Activated T-helper 1 cell treated with anti-CD3 and anti-CD28 coated beads, Interleukin-2, amount 50 U/mL, for 16 hours (primary cell): ENCODE measurements at places on chromosomes 3 and 15.

GRCh38 chr3:13892304-13892703, 12.4 kb upstream of the WNT7A start:
- DNase-seq, result no peak

DNA sequence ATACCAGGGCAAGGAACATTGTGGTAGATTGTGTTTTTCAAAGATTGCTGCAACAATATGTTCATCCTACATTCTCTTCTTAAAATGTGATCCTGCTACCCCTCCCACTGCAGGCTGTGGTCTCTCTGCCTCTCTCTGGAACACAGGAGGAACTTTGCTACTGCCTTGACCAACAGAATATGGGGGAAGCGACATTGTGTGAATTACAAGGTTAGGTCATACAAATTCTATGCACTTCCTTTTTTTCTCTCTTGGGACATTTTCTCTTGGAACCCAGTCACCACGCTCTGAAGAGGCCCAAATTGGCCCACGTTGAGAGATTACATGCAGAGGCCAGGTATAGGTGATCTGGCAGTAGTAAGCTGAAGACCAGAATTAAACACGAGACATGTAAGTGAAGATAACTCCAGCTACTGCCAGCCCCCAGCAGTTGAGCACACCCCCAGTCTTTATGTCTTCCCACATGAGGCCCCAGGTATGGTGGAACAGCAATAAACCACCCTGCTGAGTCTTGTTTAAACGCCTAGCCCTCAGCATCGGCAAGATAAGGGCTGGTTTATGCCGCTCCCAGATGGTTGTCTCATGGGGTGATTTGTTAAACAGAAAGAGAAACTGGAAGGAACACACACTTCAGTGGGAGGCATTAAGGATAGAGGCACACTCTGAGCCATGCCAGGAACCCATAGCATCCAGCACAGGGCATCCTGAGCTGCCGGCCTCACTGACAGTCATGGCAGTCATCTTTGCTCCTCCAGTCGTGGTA, 59.9 kb downstream of the FAM43A start:
- DNase-seq, result no peak

DNA sequence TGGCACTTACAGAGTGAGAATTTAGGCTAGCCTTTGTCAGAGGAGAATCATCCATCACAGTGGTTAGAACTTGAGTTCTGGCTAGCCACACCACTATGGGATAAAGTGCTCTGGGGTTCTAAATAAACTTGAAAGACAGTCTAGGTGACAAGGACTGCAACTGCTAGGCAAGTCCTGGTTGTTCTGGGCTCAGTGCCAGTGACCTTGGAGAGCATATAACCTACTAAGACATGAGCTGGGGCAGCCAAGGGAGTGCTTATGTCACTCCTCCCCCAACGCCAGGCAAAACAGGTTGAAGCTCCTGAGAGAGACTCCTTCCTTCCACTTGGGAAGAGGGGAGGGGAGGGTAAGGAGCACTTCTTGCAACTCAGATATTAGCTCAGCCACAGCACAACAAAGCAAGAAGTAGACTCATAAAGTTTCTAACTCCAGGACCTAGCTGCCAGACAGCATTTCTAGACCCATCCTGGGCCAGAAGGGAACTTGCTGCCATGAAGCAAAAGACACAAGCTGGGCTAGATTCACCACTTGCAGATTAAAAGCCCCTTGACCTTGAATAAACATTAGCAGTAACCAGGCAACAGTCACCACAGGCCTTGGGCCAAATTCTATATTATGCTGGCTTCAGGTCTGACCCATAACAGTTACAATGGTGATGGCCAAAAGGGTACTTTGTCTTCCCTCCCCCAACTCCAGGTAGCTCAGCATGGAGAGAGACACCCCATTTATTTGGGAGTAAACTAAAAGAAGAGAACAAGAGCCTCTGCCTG, 963.7 kb downstream of the PLOD2 start:
- no peak for DNase-seq

DNA sequence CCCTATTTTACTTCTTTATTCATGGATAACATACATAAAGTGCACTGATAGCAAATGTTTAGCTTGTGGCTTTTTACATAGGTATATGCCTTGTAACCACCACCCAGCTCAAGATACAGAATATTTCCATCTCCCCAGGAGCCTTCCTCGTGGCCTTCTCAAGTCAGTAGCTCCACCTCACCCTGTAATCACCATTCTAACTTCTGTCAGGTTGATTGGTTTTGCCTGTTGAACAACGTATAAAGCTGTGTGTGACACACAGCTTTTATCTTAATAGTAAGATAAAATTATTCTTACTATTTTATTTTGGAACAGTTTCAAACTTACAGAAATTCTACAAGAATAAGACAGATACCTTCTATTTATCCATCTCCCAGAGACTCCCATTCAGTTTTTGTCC, 13.3 kb downstream of the ATG7 start:
- DNase-seq, result no peak

GRCh38 chr3:70829092-70829491, 516.7 kb upstream of the MDFIC2 start:
- no peak for DNase-seq

DNA sequence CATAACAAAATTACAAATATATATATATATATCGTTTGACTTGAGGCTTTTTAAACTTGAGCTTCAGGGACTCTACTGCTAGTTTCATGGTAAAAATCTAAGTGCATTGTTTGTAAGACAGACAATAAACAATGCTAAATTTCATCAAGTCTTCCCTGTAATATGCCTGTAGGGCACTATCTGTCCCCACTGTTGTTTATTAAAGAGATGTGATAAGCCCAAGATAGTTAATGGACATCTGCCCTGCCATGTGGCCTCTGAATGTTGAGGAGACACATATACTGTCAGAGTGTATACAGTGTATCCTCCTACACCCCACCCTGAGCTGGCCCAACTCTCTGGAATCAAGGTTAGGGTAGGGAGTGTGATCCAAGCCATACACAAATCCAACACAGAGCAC, 15.1 kb upstream of the EIF1B start:
- DNase-seq, result no peak

GRCh38 chr3:59374818-59375211, 325.0 kb upstream of the CFAP20DC start:
- no peak for DNase-seq

GRCh38 chr15:52427804-52428203, 100.9 kb downstream of the MYO5A start:
- no peak for DNase-seq

- no peak for DNase-seq
Observed at GRCh38 chr3:110332629-110333028, 739.0 kb upstream of the NECTIN3 start.

DNA sequence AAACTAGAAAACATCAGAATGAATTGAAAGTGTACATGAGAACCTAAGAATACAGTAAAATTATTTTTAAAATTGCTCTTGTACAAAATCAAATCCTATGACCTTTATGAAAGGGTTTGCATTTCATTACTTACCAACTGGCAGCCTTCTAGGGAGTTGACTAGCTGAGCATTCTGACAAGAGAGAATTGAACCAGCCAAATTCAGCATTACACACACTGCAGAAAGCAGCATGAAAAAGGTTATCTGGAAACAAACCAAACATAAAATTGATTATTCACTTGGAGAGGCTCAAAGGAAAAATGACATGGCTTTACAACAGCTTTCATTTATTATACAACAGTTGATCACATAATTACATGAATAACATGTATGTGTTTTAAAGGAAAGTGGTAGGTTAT, 17.4 kb downstream of the NSMCE3 start:
- DNase-seq, result no peak

- DNase-seq, result no peak
Observed at GRCh38 chr3:122030381-122031122, 8.5 kb upstream of the ILDR1 start.

GRCh38 chr3:180680097-180680430, 775 bp upstream of the CCDC39 start:
- DNase-seq, result no peak

GRCh38 chr15:88218557-88219221, 37.9 kb downstream of the NTRK3 start:
- no peak for DNase-seq

GRCh38 chr3:183827809-183828537, 2.6 kb upstream of the MAP6D1 start:
- DNase-seq, result no peak

DNA sequence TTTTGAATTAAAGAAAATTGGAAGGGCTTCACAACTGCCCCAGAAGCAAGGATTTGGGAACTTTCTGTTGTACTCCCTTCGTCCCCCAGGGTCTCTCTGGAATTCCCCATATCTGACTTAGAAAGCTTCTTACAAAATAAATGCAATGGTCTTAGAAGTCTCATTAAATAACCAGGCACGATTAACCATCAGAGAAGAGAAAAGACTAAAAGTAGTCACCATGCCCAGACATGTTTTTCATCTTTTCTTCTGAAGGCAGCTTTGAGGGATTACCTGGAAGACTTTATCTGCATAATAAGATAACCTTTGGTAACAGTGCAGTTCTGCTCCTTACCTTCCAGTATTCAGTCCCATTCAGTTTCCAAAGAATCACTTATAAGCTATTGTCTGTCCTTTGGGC, 135.9 kb downstream of the PTPRG start:
- no peak for DNase-seq

- DNase-seq, result no peak
Observed at GRCh38 chr3:168284728-168285127, 189.0 kb upstream of the GOLIM4 start.

- DNase-seq, result no peak
Observed at GRCh38 chr3:32026593-32026992, 45.0 kb downstream of the ZNF860 start.

DNA sequence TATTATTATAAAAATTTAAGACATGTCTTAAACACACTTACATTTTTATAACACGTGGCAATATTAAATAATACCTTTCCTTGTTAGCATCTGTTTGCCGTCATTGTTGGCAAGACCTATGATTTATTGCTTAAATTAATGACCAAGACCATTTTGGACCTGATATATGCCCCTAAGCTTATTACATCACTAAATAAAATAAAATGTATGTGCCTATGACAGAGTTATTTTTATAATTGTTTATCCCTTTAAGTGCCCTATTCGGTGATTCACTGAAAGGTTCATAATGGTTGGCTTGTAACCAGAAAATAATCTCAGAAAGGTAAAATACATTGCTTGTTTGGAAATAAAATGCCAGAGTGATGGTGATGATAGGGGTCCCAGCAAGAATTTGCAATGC, 17.5 kb downstream of the CDIN1 start:
- DNase-seq, result no peak

DNA sequence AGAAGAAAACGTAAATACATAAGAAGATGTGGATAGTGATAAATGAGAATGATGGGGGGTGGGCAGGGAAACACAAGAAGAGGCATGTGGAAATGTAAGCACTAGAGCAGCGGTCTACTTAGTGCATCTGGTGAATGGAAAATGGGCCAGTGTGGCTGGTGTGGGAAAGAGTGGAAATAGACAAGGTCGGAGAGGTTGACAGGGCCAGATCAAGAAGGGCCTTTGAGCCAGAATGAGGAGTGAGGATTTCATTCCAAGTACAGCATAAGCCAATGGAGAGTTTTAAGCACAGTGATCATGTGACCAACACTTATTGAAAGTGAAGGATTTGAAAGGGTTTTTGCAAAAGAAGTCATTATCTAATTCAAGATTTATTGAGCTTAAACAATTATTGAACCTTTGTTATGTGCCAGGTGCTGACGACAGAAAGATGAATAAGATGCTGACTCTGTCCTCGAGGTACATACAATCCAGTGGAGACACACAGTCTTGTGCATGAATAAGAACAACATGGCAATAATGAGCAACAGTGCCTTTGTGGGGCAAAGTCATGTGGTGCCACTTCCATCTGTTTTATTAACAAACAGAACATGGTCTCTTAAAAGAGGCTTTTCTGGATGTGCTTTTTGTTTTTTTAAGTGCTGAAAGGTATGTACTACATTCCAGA, 124.1 kb downstream of the MFSD1 start:
- DNase-seq, result no peak

DNA sequence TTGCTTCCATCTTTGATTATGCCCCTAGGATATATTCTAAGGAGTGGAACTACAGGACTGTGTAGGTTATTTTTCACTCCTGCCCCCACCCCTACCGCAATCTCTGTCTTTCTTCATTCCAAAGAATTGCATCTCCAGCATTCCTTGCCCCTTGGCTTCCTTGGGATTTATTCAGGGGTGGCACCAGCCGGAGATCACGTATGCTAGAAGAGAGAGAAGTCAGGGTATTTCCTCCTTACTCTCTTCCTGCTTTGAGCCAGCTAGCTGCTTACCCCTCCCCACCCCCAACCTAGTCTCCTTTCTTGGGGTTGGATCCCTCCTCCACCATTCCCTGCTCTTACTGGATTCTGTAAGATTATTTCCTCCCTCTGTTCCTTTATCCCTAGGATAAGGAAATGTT, 35.0 kb upstream of the DENND4A start:
- DNase-seq, result no peak

GRCh38 chr3:64417816-64418215, 192.6 kb upstream of the PRICKLE2 start:
- DNase-seq, result no peak

GRCh38 chr3:112857526-112857925, 10.9 kb upstream of the CD200R1L start:
- no peak for DNase-seq

DNA sequence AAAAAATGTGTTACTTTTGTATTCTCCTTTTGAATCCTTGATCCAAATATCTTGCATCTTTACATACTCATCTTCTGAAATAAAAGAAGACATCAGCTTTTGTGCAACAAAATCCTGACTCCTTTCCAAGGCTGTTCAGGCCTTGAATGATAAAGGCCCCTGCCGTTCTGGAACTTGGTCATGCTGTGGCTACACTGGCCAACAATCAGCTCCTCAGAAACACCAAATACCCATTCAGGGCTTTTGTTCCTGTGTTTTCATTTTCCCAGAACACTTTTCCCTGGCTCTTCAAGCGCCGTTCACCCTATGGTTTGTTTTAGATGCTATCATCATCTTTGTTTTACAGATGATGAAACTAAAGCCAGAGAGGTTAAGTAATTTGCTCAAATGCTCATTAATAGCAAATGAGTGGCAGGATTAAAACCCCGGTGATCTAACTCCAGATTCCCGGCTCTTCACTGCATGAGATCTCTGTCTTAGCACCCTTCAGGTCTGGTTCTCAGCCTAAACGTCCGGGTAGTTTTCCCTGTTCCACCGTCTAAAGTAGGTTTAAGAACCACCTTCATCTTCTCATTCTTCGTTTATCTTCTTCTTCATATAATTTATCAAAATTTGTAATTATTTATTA, 58.3 kb downstream of the EPHA3 start:
- no peak for DNase-seq

DNA sequence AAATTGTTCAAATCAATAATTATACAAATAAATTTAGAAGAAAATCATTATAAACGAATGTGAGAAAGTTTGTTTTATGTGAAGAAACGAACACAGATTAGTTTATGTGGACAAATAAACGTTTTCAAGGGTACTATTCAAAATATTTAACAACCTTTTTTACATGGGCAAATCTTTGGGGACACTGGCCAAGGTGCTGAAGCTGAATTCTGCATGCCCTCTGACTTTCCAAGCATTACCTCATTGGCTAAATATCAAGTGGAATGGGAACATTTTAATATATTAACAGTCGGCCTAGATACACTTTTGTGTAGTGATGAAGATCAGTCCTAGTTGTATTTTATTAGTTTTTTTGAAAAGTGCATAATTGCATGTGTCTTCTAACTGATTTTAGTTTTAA, 636.4 kb upstream of the DPPA4 start:
- no peak for DNase-seq

GRCh38 chr3:101873619-101874018, 24.3 kb downstream of the NFKBIZ start:
- DNase-seq, result no peak
